ENCODE measurements at places on chromosomes 7 and 10.

GRCh38 chr7:100570954-100571828, 2.5 kb downstream of the SAP25 start:
- peak; percentile 44 for DNase-seq

DNA sequence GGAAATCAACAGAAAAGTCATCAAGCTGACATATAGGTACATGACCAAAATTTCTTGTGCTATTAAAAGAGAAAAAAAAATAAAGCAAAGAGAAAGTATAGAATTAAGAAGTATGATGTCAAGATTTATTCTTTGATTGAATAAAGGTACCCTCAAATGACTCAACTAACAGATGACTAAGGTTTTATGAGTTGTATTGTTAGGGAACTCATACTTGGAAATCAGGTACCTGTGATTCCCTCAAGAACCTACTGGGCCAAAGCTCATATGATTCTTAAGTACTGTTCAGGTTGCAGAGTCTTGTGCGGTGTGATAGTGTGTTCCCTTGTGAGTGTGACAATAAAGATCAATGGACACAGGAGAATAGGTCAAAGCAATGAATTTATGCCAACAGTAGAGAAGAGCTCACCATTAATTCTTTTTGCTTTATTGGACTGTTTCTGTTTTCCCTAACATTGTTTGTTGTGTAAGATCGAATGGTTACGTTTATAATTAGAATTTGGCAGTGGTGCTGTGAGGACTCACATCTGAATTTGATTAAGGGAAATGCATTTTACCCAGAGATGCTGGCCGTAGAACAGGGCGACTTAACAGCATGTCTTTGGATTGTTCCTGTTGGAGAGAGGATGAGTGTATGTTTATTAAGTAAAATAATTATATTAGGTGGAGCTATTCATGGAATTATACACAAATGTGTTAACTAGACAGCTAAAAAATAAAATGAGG, 293.2 kb upstream of the SEMA3D start:
- DNase-seq = no peak

- no peak for DNase-seq
Measured at GRCh38 chr10:49152037-49152436, 18.2 kb upstream of the FAM170B start.

DNA sequence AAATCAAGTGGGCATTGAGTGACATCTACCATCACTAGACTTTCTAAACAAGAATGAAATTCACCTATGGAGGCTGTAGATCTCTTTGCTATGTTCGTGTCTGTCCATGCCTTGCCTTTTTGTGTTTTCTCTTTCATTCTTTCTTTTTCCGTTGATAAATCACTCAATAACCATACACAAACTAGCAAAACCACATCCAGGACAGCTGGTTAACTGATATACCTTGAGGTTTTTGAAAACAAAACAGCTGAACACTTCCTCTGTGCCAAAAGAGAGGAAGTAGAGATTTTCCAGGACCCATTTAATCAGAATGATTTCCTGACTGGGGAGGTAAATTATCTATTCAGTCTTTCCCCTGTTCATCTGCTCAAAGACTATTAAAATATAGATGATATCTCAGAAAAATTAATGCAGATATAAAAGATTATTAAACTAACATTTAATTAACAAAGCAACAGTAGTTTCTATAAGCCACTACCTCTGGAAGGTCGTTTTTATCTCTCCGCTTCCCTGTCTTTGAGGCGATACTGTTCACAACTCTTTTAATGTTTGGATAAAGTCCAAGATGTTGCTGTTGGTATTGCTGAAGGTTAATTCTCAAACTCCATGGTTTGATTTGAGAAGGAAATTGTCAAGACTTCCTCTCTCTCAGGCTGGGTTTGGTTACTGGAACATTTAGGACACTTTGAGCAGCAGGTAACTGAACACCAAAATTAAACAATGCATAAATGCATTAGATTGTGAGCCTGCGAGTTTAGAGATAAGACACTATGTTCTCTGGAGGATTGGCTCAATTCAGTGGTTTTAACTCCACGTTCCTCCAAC, 24.4 kb upstream of the C10orf67 start:
- no peak for DNase-seq

DNA sequence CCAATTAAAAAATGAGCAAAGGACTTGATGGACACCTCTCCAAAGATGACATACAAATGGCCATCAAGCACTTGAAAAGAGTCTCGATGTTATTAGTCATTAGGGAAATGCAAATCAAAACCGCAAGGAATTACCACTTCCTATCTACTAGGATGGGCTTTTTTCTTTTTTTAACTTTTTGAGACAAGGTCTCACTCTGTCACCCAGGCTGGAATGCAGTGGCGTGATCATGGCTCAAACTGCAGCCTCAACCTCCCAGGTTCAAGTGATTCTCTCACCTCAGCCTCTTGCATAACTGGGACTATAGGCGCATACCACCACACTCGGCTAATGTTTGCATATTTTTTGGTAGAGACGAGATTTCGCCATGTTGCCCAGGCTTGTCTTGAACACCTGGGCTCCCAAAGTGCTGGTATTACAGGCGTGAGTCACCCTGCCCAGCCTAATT, 13.6 kb downstream of the NKX1-2 start:
- no peak for DNase-seq

GRCh38 chr7:110309941-110310340, 781.0 kb upstream of the LRRN3 start:
- no peak for DNase-seq

GRCh38 chr7:20449176-20449575, 118.5 kb downstream of the ITGB8 start:
- DNase-seq = no peak

GRCh38 chr7:26398427-26398755, 106.7 kb downstream of the SNX10 start:
- peak; percentile 91 for DNase-seq

DNA sequence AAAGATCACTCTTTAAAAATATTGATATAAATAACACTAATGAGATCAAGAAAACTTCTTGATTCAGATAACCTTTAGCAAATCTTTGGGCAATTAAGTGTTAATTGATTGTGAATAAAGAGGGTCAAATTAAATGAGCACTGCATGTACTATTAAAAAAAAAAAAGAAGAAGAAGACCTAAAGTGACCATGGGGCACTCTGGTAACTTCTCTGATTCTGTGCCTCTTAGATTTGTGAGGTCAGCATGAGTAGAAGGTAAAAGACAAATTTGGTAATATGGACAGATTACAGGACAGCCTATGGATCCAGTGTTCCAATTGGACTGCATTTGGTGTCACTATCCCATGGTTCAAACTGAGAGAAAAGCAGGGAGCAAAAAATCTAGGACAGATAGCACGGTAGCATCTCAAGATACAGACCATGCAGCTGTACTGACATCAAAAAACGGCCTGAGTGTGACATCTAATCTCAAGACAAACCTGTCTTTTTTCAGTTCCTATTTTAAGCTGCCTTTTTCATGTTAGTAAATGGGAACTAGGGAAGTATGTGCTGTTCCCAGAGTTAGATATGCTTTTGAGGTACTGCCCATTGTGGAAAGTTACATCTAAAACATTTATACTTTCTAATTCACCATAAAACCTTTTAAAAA, 128.0 kb downstream of the KCND2 start:
- no peak for DNase-seq

DNA sequence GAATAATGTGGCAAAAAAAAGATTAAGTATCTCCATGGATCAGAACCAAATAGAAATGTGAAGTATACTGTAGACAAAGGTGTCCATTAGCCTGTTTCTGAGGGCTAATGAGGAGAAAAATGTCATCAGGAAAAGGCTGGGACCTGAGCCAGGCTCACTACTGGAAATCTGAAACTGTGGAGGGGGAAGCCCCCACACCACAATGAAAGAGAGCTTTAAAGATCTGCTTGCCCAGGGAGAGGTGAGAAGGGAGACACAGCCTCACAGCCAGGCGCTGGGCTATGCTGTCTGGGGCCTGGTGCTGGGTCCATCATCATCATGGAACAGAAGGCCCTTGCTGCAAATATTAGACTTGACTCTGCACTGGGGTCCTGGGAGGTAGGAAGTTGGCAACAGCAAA, 90.4 kb downstream of the OSBPL3 start:
- DNase-seq = no peak

DNA sequence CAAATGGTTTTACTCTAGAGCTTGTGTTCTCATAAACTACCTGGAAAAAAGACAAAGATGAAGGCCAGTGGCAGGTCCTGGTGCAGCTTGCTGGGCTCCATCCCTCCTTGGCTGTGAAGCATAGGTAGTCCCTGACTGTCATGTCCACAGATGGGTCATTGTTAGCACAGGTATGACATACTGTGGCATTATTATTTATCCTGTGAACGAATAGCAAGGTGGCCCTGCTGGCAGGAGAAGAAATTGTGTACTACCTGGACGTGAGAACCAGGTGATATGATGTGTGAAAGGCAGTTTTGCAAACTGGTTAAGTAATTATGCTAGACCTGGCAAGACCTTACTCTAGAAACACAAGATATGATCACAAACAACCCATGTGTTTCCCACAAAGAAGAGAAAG, 63.9 kb downstream of the CCDC71L start:
- DNase-seq = no peak

DNA sequence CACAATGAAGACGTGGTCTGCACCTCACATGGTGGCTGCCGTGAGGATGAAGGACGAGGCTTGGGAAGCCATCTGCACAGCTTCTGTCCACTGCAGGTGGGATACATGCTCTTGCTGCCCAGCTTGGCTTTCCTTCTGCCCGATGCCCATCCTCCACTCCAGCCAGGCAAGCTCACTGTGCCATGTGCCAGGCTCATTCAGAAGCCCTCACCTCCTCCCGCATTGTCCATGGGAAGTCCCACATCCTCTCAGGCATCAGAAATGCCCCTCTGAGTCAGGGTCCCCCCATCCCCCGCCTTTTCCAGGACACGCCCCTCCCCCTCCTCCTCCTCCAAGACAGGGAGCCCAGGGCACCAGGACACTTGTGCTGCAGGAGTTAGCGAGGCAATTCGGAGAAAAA, 4.6 kb upstream of the NOM1 start:
- no peak for DNase-seq

- DNase-seq = no peak
Measured at GRCh38 chr7:105768898-105769507, 107.4 kb downstream of the ATXN7L1 start.

- peak; percentile 17 for DNase-seq
Measured at GRCh38 chr7:117781707-117782106, 91.5 kb downstream of the CTTNBP2 start.

DNA sequence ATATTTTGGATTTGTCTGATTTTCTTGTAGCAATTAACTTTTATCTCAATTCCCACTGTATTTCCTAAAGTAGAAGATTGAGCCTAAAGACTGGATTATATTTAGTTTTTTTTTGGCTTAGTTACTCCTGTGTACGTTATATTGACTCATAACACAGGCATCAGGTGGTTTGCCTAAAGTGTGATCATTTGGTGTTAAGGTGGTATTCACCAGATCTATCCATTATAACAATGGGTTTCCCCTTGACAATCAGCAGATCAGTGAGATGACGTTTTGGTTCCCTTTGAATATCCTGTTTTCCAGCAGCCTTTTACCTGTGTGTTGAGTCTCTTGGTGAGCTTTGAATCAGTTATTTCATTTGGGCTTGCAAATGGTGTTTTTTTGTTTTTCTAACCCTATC, 18.1 kb downstream of the MAPK8 start:
- no peak for DNase-seq

GRCh38 chr7:17307969-17308648, 9.7 kb downstream of the AHR start:
- DNase-seq = no peak

- no peak for DNase-seq
Measured at GRCh38 chr7:68334636-68335272, 1263.5 kb upstream of the AUTS2 start.

- DNase-seq = peak; percentile 15
Measured at GRCh38 chr7:95687759-95688343, 84.5 kb upstream of the DYNC1I1 start.

- DNase-seq = peak; percentile 14
Measured at GRCh38 chr7:121755818-121756552, 117.0 kb upstream of the PTPRZ1 start.

GRCh38 chr7:46607176-46607575, 686.1 kb upstream of the IGFBP3 start:
- DNase-seq = no peak

- no peak for DNase-seq
Measured at GRCh38 chr7:47932016-47932415, 16.2 kb downstream of the PKD1L1 start.

- no peak for DNase-seq
Measured at GRCh38 chr7:94313926-94314325, 80.8 kb upstream of the COL1A2 start.

GRCh38 chr10:131574363-131574706, 262.8 kb upstream of the TCERG1L start:
- DNase-seq = no peak

GRCh38 chr7:45122975-45123860, 11.7 kb upstream of the TBRG4 start:
- DNase-seq = no peak

- DNase-seq = no peak
Measured at GRCh38 chr7:46970476-46970875, 611.4 kb downstream of the TNS3 start.

DNA sequence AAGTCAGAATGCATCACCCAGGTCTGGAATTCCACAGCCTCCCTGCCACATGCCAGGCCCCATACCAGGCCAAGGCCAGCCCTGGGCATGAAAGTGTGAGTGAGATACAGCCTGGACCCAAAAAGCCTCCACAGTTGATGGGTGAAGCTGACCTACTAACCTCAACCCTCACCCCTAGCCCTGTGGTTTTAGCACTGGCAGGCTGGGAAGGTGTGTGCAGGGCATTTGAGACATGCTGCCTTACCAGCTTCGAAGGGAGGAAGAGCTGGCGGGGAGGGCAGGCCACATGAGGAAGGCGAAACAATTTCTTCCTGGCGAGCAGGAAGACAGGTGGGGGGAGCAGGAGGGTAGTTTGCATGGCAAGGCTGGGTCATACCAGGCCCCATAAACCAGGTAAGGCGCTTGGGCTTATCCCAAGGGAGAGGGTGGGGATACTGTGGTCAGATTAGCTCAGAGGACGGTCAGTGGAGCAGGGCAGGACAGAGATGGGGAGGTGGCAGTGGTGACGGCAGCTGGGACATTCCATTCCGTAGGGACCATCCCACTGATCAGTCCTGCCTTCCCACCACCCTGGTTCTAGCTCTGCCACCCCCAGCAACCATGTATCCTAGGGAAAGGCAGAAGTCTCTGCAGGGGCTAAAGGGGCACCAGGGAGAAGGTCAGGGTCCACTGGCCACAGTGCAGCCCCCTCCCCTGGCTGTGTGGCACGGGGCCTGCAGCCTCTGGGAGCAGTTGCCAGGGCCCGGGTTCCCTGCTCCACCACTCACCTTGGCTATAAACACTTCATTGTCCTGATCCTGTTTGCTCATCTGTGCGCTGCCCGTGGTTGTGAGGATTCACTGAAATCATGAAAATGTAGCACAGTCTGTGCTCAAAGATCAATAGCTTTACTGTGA, 155.8 kb downstream of the NRF1 start:
- no peak for DNase-seq

GRCh38 chr7:33053721-33054120, 8.9 kb downstream of the NT5C3A start:
- DNase-seq = no peak

All from iPS-NIHi11 (cell line).